ENCODE measurements at places on chromosomes 3 and 15. TPM values are rescaled to one million over a fixed set of nuclear protein-coding genes. Genes with fewer than 3 reads are reported as not detected.

DNA sequence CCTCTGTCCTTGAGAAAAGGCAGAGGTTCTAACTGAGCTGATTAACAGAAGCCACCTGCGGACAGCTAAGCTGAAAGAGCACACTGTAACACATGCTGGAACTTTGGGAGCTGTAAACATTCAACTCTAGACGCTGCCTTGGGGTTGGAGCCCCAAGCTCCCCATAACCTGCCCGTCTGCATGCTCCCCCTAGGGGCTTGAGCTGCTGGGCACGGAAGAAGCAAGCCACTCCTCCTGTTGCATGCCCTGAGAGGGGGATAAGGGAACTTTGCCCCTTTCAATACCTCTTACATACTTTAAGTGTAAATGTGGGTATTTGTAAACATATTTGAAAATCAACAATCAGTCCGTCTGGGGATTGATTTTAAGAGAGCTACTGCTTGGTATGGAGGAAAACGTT is 188.4 kb downstream of the ADAMTSL3 start:
- DNase-seq, result no peak

Gene C3orf62
- 9.2 TPM for total RNA-seq

- no peak for DNase-seq
Measured at GRCh38 chr3:124075753-124076152, 83.8 kb upstream of the ROPN1 start.

GRCh38 chr3:129445471-129445870 is 5.4 kb downstream of the IFT122 start:
- DNase-seq, result no peak

DNA sequence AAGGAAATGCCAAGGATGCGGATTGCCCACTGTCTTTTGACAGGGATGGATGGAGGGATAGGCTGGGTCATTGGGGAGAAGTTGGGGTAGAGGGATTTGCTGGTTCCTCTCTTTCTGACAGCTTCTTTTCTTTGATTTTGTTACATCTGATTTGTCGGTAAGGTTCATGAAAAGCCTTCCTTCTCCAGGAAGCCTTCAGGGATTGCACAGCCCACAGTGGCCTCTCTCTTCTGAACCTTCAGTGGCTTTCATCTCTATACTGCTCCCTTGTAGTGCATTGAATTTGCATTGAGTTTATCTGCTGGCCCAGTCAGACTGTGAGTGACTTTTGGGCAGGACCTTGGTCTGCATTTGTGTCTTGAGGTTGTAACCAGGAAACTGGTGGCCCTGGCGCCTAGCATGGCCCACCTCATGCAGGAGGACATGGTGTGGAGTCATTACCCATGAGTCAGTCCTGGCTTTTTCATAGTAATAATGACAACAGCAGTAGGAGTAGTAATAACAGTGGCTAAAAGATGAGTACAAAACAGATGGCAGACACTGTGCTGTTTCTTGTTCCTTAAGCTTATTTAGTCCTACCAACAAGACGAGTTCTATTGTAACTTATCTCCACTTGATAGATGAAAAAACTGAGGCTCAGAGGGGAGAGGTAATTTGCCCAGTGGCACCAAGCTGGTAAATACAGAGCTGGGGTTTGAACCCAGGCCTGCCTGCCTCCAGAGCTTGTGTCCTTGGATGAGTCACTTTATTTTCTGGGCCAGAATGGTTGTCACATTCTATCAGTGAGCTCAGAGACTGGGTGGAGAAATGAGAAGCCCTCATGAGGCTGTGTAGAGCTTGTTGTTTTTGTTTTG is 28.4 kb downstream of the SMAD6 start:
- DNase-seq, result no peak

DNA sequence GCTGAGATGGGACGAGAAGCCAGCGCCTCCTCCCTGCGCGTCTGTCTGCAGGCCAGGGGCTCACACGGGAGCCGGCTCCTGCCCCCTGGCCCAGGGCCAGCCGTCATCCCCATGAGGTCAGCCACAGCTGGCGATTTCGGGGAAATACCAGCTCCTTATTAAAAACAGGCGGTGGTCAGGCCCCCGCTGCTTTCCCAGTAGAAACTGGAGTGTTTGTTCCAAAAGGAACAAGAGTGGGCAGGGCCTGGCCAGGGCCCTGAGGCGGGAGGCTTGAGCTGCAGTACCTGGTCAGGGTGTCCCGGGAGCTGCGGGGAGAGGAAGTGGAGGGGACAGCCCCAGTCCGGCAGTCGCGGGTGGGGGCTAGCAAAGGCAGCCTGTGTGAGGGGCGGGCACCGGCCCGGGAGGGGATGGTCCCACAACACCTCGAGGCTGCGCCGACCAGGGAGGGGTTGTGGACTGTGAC is 17.8 kb downstream of the MYL3 start:
- DNase-seq, result no peak

Gene ZNF620
- 24.0 TPM for total RNA-seq

All from neural crest cell (in vitro differentiated cells).